ENCODE measurements at places on chromosomes 5 and 9.

GRCh38 chr5:176185133-176185733 lies 53.0 kb upstream of the SIMC1 start:
- no peak for DNase-seq

GRCh38 chr5:23776684-23777083 lies 269.3 kb downstream of the PRDM9 start:
- DNase-seq = no peak

DNA sequence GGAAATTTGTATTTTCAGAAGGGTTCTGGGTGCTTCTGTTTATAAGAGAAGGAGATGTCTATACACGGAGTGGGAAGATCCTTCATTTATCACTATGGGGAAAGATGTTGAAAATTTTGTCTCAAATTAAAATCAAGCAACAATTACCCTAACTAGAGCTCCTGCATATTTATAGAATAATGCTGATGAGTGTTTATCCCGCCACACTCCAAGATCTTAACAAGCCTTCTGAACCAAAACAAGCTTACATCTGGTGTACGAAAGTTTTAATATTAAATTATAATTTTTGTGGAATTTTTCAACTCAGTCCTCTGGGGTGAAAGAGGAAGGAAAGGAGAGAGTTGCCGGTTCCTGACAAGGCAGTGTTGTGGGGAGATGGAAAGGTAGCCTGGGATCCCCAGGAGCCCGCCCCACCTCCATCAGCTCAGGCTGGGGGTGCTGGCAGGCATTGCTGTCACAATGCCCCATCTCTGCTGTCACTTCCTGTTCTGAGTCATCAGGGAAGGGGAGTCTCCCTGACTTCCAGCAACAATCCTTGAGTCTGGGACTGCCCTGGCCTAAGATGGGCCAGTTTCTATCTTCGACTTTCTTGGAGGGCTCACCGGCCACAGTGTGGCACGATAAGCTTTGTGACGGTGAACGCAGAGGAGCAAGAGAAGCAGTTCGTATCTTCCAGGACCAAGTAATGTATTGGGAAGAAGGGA lies 64.5 kb downstream of the ERAP1 start:
- no peak for DNase-seq

- no peak for DNase-seq
Observed at GRCh38 chr9:32991897-32992594, 9.4 kb downstream of the APTX start.

- DNase-seq = no peak
Observed at GRCh38 chr5:31531543-31531887, 378 bp downstream of the DROSHA start.

DNA sequence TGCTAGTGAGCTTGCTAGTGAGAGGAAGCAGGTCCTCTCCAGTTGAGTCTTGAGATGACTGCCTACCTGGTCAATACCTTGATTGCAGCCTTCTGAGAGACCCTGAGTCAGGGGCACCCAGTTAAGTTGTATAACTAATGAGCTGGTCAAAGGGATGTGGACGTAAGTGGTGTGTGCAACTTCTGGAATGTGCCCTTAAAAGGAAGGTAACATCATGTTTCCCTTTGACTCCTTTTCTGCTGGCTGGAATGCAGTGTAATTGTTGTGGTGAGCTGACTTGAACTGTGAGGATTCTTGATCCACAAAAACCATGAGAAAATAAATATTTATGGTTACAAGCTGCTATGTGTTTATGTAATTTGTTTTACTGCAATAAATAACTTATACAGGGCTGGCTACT lies 2.4 kb upstream of the SNX2 start:
- no peak for DNase-seq
